ENCODE measurements at places on chromosomes 5 and 9.

DNA sequence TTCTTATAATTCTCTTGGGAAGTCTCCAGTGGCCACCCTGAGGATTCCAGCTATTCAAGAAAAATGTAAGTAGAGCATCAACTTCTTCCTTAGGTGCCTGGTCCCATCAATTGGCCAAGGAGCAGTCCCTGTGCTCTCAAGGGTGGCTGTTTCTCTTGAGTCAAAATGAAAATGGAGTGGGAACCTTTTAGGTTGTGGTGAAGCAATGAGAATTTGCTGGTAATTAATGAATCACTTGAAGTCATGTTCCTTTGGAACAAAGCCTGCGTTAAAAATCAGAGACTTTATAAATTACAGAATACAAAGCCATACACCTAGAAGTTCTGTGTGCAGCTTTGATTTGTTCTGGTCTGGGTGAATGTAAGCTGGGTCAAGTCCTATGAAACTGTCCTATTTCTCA lies 48.9 kb downstream of the IL31RA start:
- no peak for DNase-seq

GRCh38 chr5:150329038-150329437 lies 26.3 kb upstream of the ARSI start:
- no peak for DNase-seq

DNA sequence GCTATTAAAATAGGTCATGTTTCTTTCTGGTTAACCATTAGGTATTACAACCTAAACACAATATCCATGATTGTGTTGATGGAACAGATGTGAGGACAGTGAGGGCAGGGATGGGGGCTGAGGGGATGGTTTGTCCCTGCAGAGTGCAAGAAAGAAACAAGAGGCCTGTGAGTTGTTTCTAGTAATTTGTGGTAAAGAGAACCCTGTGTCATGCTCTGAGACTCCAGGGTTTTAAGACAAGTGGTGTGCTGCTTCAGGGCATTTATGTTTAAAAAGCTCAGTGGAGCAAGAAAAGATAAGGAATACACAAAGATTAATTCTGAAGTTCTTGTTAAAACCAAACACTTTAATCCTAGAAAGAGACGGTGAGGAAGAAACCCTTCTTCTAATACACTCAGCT lies 656.5 kb downstream of the TLE1 start:
- DNase-seq, result no peak

GRCh38 chr9:7105095-7105494 lies 347.3 kb downstream of the KDM4C start:
- no peak for DNase-seq

DNA sequence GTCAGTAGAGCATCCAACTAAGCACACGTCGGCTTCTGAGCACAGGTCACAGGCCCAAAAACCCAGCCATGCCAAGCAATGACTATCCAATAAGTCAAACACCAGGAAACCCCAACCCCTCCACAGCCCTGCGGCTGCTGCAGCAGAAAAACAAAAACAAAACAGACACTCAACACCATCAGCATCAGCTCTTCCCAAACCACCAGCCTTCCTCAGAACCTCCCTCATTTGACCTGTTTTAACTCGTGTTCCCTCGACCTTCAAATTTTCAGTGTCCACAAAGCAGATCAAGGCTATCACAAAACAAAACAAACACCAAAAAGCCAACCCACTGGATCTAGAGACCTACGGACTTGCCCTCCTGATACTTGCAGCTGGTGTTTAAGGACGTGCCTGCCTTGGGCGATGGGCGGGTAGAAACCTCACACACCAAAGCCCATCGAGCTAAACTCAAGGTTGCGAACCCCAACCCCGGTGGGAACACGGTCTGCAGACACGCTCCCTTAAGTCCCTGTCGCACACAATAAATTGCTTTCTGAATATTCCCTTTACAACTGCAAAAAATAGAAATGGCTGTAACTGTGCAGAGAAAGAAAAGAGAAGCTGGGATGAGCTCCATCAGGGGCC lies 247.1 kb upstream of the ANKRD55 start:
- DNase-seq, result no peak

- no peak for DNase-seq
These were observed 75.8 kb upstream of the PCSK5 start for GRCh38 chr9:75814667-75815066.

GRCh38 chr9:71628247-71628646 lies 140.1 kb downstream of the CEMIP2 start:
- no peak for DNase-seq

- DNase-seq, result no peak
These were observed 122.8 kb downstream of the KCNIP1 start for GRCh38 chr5:170626507-170627150.

DNA sequence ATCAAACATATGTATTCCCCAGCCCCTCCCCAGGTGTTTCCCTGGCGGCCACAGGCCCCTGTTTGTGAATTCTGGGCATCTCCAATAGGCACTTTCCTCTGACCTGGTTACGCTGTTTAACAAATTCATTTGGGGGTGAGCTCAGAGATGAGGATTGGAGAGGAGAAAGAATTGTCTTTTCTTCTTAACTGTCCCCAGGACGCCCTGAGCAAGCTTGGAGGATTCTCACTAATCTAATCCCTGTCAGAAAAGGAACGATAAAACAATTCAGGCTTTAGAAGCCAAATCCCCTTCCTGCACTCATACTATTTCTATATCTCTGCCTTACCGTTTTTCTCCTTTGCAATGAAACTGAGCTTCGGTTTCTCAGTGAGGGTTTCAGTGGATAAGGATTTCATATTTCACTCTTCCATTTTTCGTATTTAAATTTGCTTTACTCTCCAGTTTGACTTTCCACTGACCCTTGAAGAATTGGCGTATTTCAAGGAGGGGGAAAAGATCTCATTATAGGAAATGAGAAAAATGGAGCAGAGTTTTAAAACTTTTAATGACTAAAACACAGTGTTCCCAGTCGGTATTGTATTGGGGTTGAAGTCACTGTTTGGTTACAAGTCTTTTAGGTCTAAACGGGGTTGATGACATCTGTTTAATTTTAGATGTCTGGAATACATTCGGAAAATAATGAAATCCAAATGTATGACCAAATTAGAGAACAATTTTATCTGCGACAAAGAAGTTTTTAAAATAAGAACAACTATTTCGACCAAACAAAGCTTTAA lies 180.1 kb downstream of the MACROH2A1 start:
- no peak for DNase-seq

DNA sequence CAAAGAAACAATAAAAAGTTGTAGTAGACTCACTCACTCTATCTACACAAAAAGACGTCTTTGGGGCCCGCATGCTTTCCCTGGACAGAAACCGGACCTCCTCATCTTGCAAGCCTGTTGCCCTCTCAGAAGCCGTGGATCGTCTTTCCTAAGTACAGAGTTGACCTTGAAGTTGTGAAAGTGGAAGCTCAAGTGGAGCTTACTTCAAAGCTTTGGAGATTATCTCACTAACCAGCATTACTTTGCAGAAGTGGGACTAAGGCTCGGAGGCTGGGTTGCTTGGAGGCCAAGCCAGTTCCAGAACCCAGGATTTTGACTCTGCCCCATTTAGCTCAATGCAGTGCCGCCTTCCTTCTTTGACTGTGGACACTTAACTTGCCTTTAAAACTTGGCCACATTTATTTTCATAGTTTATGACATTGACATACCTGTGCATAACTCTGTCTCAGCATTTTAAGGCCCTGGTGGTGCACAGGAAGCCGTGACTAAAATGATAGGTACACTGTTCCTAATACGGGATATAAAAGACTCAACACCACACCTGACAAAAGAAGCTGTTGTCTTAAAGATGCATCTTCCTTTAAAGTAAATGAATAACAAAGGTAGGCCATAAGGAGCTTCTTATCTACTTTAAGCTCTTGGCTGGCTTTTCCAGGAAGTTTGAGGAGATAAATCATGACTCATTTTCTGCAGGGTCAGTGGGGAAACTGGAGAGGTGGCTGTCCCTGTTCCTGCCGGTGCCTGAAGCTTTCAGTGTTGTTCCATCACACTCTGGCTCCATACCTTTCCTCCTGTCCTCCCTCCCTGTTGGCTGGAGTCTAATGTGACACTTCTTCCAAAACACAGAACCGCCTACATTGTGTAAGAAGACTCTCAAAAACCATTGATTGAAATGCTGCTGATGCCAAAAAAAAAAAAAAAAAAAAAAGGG lies 10.7 kb downstream of the SLC25A25 start:
- no peak for DNase-seq

DNA sequence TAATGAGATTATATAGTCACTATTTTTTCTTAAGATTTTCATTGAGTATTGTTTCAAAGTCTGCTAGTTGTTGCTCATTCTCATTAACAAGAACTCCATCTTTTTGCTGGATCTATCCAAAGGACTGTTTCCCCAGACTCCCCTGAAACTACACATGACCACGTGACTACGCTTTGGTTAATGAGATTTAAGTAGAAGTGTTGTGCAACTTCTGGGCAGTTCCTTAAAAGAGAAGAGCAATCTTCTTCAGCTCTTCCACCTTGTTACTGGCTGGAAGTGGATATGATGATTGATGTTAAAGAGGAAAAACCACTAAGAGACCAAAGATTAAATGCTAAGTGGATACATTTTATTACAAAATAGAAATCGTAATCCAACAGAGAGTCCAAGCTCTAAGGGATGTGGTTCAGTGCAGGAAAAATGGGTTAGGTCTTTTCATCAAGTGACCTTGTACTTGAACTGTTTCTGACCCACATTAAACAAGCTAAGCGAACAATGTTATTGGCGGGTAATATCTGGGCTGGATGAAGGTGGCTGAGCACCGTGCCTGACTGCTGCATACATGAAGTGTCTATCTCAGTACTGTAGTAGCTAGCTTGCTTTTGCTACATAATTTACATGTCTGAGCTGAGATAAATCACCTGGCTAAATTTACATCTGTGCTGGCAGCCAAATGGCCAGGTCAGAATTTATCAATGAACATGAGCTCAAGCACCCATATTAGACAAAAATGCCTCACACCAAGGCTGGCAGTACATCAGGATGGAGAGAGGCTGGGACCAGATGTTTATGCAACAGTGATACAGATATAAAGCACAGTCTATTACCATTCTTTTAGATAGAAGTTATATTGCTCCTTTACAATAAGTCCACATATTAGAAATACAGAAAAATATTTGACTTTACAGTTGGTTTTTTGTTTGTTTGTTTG lies 7.5 kb upstream of the CTNNAL1 start:
- DNase-seq, result no peak

DNA sequence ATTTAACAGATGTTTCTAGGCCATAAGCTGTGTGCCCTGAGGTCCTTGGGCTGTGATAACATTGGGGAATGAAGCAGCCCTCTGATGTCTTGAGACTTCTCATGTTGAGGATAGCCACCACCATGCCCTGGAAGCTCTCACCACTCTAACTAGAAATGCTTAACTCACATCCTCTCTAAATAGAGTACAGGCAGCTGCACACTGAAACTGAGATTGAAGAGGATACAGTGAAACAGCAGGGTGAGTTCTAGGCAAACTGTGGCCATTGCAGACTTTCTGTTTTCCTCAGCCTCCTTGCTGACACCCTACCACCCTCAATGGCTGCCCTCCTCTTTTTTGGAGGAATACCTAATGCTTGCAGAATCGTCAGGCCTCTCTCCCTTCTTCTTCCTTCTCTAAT lies 22.4 kb downstream of the UTP15 start:
- DNase-seq, result no peak

DNA sequence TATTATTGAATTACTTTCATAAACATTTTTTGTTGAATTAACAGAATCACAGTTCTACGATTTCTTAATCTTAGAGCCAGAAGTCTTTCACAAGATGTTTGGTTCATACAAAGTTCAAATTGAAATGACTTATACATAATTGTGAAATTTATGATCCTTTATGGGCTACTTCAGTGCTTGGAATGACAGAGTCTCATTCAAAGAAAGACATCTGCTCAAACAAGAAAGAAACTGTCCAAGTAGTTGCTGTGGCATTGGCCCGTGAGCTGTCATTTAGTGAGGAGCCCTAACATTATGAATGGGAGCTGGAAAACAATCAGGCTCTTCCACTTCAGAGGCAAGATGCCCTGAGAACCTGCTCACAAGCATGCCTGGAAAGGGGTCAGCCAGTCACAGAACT lies 63.4 kb downstream of the AUH start:
- DNase-seq, result no peak

GRCh38 chr9:22157276-22157675 lies 148.2 kb upstream of the CDKN2B start:
- no peak for DNase-seq

GRCh38 chr5:42301349-42301748 lies 121.9 kb upstream of the GHR start:
- no peak for DNase-seq

- DNase-seq, result no peak
These were observed 50.7 kb downstream of the CFAP95 start for GRCh38 chr9:69871118-69871834.

DNA sequence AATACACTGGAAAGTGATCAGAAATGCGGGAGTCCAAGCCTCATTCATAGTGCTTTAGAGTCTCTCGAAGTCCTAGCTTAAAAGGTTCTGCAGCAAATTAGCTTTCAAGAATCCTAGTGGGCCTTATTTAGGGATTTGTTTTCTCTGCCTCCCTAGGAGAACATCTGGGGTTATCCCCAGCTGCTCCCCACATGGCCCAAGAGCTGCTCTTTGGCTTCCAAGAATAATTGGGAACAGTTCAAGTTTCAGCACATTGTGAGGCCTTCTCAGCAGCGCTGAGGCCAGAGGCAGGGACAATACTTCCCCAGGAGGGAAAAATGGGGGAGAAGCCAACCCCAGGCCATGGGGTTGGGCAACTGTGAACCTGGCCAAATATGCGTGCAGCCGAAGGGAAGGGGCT lies 108.7 kb downstream of the LIFR start:
- no peak for DNase-seq

- DNase-seq, result no peak
These were observed 14.3 kb downstream of the MCCC2 start for GRCh38 chr5:71601222-71602026.

DNA sequence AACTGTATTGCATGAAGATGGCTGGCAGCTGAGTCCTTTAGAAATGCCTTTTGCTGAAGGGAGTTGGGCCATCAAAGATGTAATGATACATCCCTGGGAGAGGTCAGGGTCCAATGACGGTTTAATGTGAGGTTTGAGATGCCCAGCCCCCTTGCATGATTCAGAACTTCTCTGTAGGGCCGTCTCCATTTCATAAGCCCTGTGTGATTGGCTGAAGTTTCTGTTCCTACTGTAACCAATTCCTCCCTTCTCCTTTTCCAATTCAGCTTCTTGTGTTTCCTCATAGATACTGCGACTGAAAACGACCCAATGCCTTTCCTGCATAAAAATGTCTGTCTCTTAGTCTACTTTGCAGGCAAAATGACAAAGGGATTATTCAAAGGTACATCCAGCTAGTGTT lies 47.9 kb upstream of the ST8SIA4 start:
- no peak for DNase-seq

- no peak for DNase-seq
These were observed 316.9 kb downstream of the KCNN2 start for GRCh38 chr5:114678778-114679177.

DNA sequence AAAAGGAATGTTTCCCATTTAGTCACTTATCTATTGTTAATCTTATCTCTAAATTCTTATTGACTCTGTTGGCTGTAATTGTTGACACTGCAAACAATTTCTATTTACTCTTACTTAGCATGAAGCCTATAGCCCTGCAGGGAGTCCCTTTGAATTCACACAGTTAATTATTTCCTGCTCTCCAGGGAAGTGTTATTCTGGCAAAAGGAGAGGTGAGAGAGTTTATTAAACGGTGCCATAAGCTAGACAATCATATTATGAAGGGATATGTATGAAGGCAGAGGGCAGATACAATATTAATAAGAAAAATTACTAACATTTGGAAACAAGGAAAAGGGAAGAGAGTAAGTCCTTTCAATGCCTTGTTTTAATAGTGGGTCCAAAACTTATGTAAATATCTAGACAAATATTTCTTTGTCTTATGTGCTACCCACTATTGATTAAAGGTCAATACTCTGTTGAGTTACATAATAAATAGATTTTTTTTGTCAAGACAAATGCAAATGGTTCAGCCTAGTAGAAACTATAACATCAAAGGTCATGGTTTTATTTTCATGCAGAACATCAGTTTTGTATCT lies 107.1 kb downstream of the CDH18 start:
- no peak for DNase-seq
